ENCODE measurements at places on chromosomes 1 and 21.

- DNase-seq: no peak
Measured at GRCh38 chr1:241172486-241172885, 184.5 kb downstream of the RGS7 start.

GRCh38 chr1:2413495-2414296 lies 1.3 kb upstream of the PEX10 start:
- no peak for DNase-seq

DNA sequence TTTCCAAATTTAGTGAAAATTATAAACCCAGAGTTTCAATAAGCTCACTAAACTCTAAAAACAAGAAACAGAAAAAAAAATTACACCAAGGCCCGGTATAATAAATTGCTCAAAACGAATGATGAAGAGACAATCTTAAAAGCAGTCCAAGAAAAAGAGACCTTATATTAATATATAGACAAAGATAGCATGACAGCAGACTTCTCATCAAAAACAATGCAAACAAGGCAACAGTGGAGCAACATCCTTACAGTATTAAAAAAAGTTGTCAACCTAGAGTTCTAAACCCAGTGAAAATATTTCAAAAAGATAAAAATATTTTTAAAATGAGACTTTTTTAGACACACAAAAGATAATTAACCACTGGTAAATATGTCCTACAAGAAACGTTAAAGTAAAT lies 46.7 kb downstream of the KIFAP3 start:
- DNase-seq: no peak

GRCh38 chr1:30745156-30745833 lies 12.3 kb downstream of the LAPTM5 start:
- no peak for DNase-seq

DNA sequence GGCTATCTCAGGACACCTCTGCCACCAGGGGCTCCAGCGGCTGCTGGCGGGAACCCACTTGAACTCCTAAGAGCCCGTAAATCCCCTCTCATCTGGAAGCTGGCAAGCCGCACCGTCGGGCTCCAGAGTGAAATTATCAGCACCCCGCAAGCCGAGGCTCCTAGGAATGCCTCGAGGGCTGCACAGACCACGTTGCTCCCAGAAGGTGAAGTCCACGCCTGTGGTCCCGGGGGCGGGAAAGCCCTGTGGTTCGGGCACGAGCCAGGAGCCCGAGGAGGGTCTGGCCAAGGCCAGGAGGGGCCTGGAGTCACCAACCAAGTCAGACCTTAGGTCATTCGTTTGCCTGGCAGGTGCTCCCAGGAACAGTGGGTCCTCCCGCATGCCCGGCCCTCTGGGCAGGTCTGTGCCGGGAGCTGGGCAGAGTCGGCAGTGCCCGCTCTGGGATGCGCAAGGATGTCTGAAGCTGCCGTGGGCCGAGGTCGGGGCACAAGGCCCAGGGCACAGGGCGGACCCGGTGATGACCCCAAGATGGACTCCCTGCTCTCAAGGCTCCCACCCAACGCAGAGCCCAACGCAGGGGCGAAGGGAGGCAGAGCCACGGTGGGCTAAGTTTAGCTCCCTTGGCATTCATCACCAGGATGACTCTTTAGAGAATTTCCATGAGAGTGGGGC lies 8.9 kb downstream of the ACTRT2 start:
- no peak for DNase-seq

- DNase-seq: no peak
Measured at GRCh38 chr1:191886977-191887376, 271.3 kb upstream of the RGS18 start.

GRCh38 chr1:203172184-203173010 lies 3.2 kb downstream of the MYBPH start:
- peak; percentile 26 for DNase-seq

GRCh38 chr1:205939690-205940330 lies 3.4 kb downstream of the SLC26A9 start:
- DNase-seq: no peak

DNA sequence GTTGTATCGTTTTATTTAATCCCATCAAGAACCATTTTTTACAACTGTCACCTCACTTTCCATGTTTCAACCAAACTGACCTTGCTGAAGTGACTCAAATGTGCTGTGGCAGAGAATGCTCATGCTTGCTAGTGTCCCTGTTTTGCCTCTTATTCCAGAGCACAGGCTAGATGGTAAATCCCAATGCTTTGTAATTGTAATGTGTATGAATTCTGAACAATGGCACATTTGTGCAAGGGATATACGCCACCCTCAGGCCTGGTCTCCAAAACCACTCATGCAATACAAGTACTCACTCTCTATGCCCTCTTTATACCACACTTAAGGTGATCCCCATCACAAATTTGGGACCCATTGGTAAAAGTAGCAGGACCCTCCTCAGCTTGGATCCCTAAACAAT lies 313.6 kb downstream of the HHIPL2 start:
- no peak for DNase-seq

DNA sequence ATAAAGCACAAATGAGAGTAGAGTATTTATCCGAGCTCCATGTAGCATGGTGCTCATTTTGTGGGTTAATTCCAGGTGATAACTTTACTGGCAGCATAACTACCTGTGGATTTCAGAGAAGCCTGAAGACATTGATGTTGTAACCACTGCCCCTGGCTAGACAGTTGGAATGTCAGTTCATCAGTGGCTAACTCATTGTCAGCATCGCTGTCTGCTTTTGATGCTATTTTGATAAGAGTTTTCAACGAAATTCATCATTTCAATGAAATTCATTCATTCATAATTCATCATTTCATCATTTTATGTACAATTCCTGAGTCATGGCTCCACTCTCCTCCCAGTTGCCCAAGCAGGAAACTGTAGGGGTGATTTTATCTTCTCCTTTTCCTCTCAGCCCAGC lies 34.4 kb downstream of the HSD3B1 start:
- DNase-seq: no peak

DNA sequence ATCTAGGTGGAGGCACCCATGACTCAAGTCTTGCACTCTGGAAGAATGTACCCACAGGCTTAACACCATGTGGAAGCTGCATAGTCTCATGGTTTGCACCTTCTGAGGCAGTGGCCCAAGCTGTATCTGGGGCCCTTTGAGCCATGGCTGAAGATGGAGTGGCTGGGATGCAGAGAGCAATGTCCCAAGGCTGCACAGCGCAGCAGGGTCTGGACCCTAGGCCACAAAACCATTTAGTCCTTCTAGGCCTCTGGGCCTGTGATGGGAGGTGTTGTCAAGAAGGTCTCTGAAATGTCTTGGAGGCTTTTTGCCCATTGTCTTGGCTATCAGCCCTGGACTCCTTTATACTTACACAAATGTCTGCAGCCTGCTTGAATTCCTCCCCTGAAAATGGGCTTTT lies 21.4 kb upstream of the FCRL3 start:
- DNase-seq: no peak

GRCh38 chr1:30857964-30858363 lies 50.6 kb downstream of the SDC3 start:
- no peak for DNase-seq

DNA sequence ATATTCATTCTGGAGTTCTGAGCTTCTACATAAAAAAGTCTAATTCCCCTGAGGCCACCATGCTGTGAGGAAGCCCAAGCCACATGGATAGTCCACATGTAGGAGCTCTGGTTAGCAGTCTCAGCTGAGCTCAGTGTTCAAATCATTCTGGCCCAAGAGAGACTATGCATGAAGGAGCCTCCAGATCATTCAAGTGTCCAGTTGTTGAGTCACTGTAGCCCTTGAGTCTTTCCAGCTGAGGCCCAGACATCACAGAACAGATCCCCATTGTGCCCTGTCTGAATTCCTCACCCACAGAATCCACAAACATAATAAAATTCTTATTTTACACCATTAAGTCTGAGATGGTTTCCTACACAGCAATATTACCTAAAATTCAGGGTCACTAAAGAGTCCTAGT lies 107.0 kb upstream of the NGF start:
- DNase-seq: no peak

DNA sequence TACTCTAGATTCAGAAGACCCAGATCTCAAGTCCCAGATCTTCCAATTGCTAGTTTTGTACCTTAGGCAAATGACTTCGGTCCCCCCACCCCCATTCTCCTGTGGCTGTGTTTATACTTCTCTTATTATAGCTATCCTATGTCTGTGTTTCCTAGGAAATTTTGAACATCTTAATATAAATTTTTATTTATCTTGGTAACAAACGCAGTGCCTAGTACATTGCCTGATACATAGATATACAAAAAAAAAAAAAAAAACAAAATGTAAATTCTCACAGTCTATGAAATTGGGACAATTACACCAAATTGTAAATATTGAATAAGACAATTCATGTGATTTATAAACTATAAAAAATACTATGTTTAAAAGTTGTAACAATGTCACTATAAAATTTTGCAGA lies 84.1 kb upstream of the SLC44A3 start:
- DNase-seq: no peak

- DNase-seq: no peak
Measured at GRCh38 chr1:115411371-115412063, 73.5 kb upstream of the NGF start.

DNA sequence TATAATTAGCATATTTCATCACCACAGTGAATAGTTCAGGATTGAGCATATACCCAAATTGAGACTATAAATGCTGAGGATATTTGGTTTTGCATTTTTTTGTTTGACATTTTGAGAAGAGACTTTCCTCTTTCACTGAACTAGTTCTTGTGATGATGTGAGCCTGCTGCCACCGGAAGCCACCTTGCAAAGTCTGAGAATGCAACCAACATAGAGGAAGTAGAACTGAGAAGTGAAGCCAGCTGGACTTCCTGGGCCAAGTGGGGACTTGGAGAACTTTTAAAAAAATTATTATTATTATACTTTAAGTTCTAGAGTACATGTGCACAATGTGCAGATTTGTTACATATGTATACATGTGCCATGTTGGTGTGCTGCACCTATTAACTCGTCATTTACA lies 102.3 kb downstream of the RPE65 start:
- DNase-seq: no peak

GRCh38 chr1:22048351-22049192 lies 3.9 kb upstream of the CDC42 start:
- DNase-seq: no peak

- DNase-seq: no peak
Measured at GRCh38 chr21:42079008-42079938, 8.2 kb downstream of the UMODL1 start.

GRCh38 chr1:89627596-89627962 lies 5.3 kb upstream of the LRRC8C start:
- no peak for DNase-seq

GRCh38 chr1:15008783-15009729 lies 144.5 kb upstream of the TMEM51 start:
- DNase-seq: no peak
